ENCODE measurements at places on chromosomes 11 and 22.

DNA sequence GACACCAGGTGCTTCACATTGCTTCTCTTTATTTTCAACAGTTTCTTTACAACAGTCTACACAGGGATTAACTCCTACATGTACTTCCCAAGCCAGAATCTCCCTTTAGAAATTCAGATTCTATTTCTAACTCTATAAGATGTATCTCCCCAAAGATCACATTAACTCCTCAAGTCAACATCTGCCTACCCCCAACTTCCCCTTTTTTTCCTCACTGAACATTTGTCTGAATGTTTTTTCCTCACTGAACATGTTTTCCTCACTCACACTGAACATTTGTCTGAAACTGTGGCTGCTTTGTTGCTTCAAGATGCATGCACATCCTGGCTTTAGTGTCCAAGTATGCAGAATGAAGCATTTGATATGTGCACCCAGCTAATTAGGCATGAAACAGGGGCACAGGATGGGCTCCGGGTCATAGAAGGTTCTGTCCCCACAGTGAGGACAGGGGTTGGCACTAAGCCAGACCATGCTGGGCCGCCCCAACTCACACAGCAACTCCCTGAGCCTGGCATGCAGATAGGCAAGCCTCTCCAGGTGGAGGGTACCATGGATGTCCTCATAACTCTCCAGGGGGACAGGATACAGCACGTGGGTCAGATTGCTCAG lies 11.3 kb downstream of the PRAME start:
- no peak for DNase-seq

DNA sequence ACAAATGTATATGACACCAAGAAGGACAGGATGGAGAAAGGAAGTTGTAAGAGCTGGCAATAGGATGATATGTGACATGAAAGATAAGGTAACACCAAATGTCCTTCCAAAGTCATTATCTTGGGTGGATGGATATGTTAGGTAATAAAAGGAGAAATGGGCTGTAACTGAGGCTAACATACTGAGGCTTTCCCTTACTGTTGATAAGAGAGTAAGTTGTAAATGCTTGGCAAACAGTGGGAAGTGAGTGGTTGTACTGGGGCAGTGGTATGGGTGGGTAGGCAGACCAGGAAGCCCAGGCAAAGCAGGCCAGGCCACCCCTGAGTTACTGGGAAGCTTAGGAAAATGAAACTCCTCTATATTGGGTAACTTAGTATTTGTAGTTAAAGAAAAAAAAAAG lies 73.7 kb downstream of the ARHGAP42 start:
- DNase-seq = no peak

- DNase-seq = no peak
These were observed 68.2 kb upstream of the NECTIN1 start for GRCh38 chr11:119797123-119797611.

DNA sequence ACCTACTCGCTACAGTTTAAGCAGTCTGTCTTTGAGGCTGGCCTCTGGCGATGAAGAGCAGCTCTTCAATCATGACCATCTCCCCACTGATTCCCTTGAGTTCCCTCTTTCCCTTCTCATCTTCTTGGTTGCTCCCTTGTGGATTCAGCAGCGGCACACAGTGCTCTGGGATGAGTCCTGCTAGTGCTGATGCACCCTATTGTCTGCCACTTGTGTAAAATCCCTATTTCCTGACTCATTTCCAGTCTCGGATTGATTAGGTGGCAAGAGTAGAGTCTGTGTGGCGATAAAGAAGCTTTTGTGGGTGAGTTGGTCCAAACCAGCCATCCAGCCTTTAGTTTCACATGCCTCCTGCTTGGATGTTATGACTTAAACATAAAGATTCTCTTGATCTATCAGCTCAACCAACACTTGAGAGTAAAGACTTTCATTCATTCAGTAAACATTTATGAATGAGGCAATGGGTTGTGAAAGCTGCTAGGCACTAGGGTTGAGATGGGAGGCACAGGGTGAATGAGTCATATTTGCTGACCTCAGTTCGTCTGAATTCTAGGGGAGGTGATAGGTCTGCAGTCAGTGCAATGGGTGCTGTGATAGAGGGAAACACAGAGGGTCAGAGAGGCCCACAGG lies 219.4 kb upstream of the RAG2 start:
- no peak for DNase-seq

GRCh38 chr11:127392575-127392974 lies 392.0 kb upstream of the KIRREL3 start:
- DNase-seq = no peak

DNA sequence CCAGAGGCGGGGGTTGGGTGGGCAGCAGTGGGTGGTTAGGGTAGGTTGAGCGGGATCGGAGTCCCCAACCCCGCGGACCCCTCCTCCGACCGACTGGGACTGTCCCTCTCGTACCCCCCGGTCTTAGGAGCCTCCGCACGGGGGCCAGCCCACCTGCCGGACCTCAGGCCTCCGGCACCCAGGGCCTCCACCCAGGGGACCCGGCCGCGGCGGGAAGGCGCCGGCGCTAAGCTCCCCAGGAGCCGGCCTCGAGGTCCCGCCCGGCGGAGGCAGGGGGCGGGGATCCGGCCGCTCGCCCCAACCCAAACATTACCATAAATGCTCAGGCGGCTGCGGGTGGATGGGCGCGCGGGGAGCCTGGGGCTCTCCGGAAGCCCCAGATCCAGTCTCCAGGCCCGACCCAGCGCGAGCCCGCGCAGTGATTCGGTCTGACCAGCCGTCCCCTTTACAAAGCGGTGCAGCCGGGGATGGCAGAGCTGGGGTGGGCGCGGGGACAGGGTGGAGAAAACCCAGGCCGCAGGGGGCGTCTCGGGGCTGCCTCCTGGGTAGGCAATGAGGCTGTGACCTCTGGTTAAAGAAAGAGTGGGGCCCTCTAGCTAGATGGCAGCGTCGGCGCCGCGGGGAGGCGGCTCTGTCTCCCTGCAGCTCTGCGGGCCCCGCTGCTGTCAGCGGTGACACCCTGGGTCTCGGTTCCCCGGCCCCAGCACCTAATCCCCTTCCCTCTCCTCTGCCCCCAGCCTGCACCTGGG lies 4.0 kb upstream of the MCAM start:
- no peak for DNase-seq

DNA sequence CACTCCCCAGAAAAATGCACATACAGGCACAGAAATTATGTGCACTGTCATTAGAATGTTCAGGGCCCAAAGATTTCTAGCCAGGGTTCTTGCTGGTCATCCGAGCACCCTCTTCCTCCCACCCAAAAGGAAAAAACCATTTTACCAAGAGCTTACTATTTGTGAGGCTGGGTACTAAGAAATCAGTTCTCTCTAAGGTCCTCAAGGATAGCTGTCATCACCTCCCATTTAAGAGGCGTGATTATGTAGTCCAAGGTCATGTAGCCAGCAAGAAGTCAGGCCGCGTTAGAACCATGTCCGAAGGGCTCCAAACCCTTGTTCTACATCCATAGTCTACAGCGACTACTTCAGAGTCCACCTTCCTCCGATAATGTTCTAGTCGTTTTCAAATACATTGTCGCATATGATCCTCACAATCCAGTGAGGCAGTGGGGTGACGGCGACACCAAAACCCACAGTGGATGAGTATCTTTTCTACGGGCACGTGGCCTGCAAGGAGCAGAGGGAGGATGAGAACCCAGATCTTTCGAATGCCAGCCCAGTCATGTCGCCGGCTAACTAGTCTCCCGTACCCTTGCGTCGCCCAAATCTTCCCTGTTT lies 634 bp downstream of the TIMM8B start:
- no peak for DNase-seq

DNA sequence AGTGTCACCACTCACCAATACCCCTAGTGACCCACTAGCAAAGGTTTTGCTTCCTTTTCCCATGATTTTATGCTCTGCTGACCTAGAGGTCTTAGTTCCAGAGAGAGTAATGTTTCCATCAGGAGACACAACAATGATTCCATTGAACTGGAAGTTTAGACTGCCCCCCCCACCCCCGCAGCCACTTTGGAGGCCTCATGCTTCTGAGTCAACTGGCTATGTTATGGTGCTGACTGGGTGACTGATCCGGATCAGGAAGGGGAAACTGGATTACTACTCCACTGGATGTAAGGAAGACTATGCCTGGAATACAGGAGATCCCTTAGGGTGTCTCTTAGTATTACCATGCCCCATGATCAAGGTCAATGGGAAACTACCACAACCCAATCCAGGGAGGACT lies 633.6 kb downstream of the OPCML start:
- DNase-seq = no peak

DNA sequence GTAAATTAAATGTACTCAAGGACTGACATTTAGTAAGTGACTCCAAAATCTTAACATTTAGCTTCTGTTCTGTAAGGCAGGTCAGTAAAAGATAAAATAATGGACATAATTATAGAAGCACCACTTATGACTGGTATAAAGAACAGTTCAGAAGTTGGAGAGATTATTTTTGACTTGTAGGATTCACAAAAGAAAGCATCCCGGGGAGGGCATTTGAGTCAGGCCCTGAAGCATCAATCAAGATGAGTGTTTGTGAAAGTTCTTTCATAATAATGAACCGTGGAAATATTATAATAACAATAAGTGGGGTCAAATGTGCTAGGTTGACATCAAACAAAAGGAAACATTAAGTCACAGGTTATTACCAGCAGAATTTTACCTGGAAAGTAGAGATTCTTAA lies 201.9 kb downstream of the DDX10 start:
- DNase-seq = no peak

DNA sequence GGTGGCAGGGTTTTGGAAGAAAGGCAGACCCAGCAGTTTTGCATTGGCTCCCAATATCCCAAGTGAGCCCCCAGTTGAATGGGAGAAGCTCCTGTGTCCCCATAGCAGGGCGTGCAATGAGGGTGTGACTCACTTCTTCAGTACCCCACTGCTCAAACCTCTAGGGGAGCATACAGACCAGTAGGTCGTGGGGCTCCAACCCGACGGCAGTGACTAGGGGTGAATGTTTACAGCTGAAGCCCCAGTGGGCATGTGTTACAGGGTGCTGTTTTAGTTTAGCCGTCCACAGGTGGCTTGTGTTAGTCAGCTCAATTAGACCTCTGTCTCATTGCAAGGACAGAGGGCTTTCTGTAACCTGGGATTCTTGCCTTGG lies 564.5 kb upstream of the CNTN5 start:
- no peak for DNase-seq

DNA sequence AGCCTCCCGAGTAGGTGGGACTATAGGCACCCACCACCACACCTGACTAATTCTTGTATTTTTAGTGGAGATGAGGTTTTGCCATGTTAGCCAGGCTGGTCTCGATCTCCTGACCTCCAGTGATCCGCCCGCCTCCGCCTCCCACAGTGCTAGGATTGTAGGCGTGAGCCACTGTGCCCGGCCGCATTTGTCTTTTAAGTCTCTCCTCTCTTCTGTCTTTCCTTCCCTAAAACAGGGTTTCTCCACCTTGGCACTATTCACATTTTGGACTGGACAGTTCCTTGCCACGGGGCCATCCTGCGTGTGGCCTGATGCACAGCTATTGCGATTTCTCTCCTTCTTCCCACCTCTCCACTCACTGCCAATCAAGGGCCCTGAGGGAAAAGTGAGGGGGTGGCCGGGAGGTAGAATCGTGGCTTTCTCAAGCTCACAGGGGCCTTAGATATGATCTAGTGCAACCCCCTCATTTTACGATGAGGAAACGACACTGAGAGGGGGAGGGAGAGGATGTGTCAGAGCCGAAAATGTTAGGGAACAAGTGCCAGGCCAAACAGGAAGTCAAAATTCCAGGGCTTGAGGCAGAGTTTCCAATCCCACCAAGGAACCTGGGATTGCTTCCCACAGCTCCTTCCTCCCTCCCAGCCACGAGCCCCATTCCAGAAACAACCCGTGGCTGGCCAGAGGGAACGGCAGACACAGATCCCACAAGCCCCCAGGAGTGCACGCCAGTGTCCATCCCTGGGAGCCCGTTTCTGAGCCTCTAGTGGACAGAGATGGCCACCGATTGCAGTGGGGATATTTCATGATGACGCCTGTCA lies 21.2 kb downstream of the SCGB1A1 start:
- DNase-seq = no peak

DNA sequence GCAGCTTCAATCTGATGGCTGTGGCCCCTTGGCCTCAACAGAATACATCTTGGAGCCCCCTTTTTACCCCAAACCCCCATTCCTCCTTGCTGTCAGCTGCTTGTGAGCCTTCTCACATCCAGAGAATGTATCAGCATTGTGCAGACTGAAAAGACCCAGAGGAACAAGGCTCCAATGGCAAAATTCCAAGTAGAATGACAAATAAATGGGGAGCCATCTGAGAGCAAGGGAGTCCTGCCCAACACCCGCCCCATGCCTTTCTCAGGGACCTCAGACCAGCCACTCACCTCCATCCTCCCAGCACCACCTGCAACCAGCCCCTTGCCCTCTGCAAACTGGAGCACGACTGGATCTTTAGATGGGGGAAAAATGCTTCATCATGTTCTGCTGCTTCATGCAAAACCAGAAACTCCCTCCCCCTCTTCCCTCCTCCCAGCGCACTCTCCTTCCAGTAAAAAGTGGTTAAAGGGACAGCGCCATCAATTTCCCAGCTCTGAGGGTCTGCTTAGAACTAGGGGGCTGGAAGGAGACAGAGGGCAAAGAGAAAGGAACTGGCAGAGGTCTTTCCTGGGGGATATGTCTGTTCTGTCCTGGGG lies 2.2 kb upstream of the NEFH start:
- DNase-seq = no peak

DNA sequence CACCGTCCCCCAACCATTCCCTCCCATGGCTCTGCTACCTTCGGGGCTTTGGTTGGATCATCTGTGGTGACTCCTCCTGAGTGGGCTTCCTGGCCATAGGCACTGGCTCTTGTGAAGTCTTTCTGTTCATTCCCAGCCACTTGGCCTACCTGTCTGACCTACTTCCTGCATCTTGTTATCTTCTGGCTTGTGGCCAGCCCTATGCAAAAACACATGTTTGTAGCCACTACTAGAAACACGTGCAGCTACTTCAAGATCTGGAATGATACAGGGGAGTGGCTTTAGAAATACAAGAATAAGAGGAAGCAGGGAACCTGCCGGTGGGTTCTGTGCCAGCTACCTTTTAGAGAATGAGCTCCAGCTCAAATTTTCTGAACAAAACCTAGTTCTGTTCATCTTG lies 20.9 kb downstream of the RCOR2 start:
- no peak for DNase-seq

DNA sequence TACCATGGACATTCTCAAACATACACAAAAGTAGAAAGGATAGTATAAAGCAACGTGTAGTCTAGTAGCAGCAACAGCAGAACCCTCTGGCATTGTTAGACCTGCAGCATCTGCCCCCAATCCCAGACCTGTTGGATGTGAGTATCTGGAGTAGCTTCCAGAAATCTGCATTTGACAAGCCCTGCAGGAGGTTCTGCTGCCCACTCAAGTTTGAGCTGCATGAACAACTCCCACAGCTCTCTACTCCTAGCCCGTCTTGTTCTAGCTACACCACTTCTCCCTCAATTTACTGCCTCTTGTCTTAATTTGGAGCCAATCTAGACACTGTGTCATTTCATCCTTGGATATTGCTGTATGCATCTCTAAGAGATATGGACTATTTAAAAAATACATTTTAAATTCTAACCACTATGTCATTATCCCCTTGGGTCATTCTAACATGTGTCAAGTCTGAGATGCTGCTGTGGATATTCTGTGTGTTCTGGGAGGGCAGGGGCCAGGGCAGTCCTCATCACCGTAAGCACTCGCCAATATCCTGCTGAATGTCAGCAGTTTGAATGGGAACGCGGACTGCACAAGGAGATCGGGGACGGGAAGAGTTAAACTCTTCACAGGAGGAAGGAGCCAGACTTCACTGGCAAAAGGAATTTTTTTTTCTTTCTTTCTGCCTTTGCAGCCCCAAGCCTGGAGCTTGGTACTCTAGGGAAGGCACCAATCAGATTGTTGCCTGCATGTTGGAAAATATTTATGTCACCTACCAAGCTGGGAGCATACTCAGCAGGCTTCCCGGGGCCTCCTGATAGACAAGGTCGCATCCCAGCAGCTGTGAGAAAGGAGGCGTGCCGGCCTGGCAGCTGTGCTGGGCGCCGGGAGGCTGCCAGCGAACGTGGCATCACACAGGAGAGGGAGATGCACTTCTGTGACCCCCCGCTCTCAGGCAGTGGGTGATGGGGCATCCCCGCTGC lies 429.0 kb downstream of the MIAT start:
- DNase-seq = no peak

Measured in NCI-H1417 treated with DMSO at 0.1 percent for 48 hours (cell line).